ENCODE measurements at places on chromosomes 12 and 14.

GRCh38 chr12:75951399-75952278, 79.9 kb downstream of the PHLDA1 start:
- DNase-seq = no peak

GRCh38 chr12:58291106-58291505, 349.7 kb downstream of the ATP23 start:
- no peak for DNase-seq

DNA sequence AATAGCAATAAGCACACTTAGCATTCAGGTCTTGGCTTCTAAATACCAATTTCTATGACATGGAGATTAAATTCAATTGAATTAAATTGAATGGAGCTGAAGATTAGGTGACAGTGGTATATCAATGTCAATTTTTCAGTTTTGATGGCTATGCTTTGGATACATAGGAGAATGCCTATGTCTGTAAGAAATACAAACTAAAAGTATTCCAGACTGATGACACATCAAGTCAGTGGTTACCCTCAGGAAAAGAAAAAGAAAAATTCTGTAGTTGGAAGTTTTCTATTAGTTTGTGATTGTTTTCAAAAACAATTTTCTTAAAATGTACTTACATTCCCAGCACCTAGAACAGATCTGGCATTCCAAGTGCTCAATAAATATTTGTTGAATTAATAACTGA, 4.9 kb upstream of the DCAF4 start:
- no peak for DNase-seq

- no peak for DNase-seq
These were observed 403.9 kb downstream of the MED13L start for GRCh38 chr12:115873451-115874082.

GRCh38 chr12:57859121-57859520, 12.6 kb upstream of the CTDSP2 start:
- no peak for DNase-seq

GRCh38 chr12:113867258-113867657, 98.9 kb downstream of the RBM19 start:
- DNase-seq = no peak

GRCh38 chr14:53493320-53493719, 340.2 kb upstream of the DDHD1 start:
- no peak for DNase-seq

DNA sequence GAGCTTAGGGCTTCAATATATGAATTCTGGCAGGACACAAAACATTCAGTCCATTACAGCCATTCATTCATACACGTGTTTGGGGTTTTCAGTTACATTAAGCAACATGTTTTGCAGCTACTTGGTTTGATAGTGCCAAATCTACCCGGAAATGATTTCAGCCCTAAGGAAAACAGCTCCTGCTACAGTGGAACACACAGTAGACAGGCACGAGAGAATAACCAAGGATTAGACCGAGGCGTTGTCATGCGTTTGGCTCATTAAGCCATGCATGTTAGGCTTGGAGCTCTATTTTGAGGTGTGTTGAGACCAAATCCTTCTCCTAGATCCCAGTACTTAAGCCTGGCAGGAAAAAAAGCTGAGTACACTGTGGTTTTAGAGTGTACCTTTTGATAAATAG, 177.4 kb downstream of the PRKCH start:
- no peak for DNase-seq
